ENCODE measurements at places on chromosomes 7 and 10.

- DNase-seq: no peak
These were observed 43.0 kb downstream of the SUFU start for GRCh38 chr10:102546606-102547320.

- DNase-seq: no peak
These were observed 13.7 kb downstream of the AGR2 start for GRCh38 chr7:16791071-16791470.

GRCh38 chr10:50291261-50291850, 40.0 kb upstream of the ASAH2 start:
- no peak for DNase-seq

GRCh38 chr10:73357821-73358220, 843 bp downstream of the CFAP70 start:
- DNase-seq: no peak

- no peak for DNase-seq
These were observed 6.5 kb downstream of the RGS10 start for GRCh38 chr10:119535837-119536507.

GRCh38 chr10:100153239-100153825, 32.5 kb downstream of the ERLIN1 start:
- DNase-seq: no peak

DNA sequence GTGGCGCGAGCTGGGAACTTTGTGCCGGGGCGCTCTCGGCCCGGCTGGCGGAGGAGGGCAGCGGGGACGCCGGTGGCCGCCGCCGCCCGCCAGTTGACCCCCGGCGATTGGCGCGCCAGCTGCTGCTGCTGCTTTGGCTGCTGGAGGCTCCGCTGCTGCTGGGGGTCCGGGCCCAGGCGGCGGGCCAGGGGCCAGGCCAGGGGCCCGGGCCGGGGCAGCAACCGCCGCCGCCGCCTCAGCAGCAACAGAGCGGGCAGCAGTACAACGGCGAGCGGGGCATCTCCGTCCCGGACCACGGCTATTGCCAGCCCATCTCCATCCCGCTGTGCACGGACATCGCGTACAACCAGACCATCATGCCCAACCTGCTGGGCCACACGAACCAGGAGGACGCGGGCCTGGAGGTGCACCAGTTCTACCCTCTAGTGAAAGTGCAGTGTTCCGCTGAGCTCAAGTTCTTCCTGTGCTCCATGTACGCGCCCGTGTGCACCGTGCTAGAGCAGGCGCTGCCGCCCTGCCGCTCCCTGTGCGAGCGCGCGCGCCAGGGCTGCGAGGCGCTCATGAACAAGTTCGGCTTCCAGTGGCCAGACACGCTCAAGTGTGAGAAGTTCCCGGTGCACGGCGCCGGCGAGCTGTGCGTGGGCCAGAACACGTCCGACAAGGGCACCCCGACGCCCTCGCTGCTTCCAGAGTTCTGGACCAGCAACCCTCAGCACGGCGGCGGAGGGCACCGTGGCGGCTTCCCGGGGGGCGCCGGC, 870 bp downstream of the FZD1 start:
- DNase-seq: no peak

GRCh38 chr10:95793401-95794045, 37.6 kb downstream of the ENTPD1 start:
- DNase-seq: no peak

GRCh38 chr10:59434463-59435321, 72.3 kb upstream of the FAM13C start:
- DNase-seq: no peak

DNA sequence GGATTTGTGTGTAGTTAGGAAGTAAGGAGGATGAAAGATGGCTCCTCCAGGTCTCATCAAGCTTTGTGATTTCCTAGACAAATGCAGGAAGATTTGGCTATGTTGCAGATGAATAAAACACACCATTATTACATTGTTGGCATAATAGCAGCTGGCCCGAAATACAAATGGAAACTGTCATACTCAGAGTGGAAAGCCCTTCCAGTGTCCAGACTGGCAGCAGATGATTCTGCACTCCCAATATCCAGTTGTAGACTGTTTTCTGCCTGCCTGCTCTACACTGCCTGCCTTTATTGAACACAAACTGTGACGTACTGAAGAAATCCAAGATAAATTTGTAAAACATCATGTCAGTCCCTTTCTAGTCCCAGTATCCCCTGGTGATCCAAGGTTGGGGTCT, 99.7 kb upstream of the FZD1 start:
- no peak for DNase-seq

- DNase-seq: no peak
These were observed 24.5 kb upstream of the GTF2IRD1 start for GRCh38 chr7:74429153-74429747.

DNA sequence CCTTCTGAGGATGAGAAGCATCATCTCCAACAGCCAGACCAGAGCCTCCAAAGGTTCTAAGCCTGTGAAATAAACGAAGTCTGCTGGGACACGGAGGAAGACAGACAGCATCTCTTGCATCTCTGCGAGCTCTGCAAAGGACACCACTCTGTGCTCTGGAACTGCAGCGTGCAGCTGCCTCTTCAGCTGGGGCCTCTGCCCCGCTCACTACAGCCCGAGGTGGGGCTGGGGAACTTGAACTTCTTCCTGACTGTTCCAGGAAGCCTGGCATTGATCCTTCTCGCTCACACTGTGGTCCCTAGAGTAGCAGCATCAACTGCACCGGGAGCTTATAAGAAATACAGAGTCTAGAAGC, 163.3 kb downstream of the USP6NL start:
- DNase-seq: no peak

GRCh38 chr7:150958062-150958552, 20.0 kb downstream of the KCNH2 start:
- DNase-seq: no peak

DNA sequence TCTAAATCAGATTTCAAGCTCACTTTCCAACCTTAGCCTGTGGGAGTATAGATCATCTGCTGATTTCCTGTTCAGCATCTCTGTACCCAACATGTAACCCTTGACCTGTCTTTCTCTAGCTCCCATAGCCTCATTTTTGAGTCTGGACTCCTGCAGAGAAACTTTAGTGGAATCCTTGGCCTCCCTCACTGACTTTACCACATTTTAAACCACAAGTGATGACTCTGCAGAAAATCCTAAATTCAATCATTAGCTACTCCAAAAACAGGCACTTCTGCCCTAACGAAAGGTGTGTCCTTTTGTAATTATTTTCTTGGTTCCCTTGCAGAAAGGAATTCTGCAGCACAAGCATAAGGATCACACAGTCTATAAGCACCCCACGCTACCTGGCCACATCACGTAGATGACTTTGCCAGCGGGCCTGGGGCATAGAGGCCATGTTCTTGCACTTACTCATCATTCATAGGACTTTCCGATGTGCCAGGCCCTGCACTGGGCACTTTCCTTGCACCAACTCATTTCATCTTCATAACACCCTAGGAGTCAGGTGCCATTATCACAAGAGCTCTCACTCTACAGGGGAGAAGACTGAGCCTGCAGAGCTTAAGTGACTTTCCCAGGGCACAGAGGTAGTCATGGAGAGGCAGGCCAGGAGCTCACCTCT, 57.2 kb upstream of the OPALIN start:
- DNase-seq: no peak

- DNase-seq: no peak
These were observed 176.6 kb downstream of the GALNT11 start for GRCh38 chr7:152202056-152202455.

GRCh38 chr7:48094861-48095293, 5.8 kb downstream of the UPP1 start:
- DNase-seq: no peak

- DNase-seq: no peak
These were observed 14.6 kb upstream of the RPEL1 start for GRCh38 chr10:103231047-103231551.

DNA sequence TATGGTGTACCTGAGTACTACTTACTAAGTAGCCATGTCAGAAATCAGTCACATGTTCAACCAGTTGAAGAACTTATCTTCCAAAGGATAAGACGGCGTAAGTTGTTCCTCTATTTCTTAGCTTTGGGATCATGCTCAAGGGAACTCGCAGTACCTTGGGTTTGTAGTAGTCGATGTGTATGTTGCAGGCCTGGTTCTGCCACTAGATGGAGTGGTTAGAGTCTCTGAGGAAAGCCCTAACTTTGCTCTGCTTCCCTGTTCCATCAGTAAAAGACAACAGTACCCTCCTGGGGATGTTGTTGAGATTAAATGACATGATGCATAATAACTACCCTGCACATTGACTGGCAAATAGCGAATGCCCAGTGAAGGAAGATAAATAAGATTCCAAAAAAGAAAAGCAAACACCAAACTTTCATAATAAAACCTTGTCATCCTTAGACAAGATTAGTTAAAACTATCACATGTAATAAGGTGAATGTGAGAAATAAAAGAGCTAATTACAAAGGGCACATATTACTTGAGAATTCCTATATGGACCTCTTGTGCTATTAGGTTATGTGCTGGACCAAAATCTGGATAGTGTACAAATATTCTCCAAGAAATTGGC, 165.9 kb downstream of the ABCA13 start:
- no peak for DNase-seq

DNA sequence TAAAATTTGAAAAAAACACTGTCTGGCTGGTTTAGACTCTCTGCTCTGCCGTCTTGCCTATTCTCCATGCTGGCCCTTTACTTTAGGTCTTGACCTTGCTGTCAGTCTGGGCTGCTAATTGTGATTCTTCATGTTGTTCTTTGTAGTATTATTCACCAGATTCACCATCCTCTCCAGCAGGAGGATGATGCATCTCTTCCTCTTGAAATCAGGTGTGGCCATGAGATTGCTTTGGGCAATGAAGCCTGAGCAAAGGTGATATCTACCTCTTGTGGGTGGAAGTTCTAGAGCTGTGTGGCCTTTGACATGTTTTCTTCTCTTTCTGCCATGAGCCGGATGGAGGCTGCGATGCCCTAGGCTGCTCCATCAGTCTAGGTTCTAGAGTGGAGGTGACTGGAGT, 51.3 kb upstream of the ITPRID1 start:
- DNase-seq: no peak

DNA sequence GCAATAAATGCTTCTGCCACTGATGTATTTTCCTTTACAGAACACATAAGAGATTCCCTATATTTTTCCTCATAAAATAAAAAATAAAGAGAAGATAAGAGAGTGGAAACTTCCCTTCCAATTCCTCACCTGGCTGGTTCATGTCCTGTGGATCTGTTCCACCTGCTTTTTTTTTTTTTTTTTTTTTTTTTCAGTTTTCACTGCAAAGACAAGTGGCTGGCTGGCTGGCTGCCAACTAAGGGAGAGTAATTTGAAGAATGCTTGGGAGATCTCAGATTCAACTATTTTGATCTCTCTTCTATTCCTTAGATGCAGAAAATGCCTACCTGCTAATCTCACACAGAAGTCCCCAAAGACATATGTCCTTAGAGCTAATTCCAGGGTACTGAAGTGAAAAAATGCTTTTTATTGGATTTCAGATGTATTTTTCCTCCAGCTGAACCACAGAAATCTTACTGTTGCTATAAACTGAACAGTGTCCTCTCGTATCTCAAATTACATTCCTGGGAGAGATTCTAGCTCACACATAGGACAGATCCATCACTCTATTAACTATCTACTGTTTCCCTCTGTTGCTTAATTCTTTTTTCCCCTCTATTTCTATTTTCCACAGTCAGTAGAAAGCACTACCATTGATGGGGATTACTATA, 120.8 kb downstream of the NRCAM start:
- no peak for DNase-seq

DNA sequence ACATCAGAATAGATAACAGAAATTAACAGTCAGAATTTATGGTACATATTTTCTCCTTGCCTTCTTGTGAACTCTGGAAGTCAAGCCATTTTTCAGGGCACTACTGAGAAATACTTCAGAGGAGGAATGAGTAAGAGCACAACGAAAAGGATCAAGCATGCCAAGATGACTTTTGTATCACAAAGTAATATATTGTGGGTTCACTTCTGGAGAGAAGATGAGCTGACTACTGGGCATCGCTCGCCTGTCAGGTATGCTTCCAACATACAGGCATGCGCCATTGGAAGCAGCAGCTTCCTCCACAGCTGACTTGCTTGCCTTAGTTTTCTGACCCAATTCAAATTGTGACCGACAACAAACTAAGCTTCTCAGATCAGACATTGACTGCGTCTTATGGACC, 137.3 kb downstream of the VTI1A start:
- DNase-seq: no peak

GRCh38 chr10:129626796-129627435, 159.9 kb downstream of the MGMT start:
- no peak for DNase-seq

GRCh38 chr7:95052566-95053094, 145.2 kb downstream of the PPP1R9A start:
- no peak for DNase-seq

- DNase-seq: no peak
These were observed 105.1 kb upstream of the SORCS1 start for GRCh38 chr10:107269626-107270025.

GRCh38 chr10:46522295-46523118, 34.0 kb downstream of the GPRIN2 start:
- no peak for DNase-seq

- no peak for DNase-seq
These were observed 59.1 kb downstream of the JAZF1 start for GRCh38 chr7:28121496-28121895.

- no peak for DNase-seq
These were observed 33.8 kb upstream of the MNX1 start for GRCh38 chr7:157044147-157044687.

DNA sequence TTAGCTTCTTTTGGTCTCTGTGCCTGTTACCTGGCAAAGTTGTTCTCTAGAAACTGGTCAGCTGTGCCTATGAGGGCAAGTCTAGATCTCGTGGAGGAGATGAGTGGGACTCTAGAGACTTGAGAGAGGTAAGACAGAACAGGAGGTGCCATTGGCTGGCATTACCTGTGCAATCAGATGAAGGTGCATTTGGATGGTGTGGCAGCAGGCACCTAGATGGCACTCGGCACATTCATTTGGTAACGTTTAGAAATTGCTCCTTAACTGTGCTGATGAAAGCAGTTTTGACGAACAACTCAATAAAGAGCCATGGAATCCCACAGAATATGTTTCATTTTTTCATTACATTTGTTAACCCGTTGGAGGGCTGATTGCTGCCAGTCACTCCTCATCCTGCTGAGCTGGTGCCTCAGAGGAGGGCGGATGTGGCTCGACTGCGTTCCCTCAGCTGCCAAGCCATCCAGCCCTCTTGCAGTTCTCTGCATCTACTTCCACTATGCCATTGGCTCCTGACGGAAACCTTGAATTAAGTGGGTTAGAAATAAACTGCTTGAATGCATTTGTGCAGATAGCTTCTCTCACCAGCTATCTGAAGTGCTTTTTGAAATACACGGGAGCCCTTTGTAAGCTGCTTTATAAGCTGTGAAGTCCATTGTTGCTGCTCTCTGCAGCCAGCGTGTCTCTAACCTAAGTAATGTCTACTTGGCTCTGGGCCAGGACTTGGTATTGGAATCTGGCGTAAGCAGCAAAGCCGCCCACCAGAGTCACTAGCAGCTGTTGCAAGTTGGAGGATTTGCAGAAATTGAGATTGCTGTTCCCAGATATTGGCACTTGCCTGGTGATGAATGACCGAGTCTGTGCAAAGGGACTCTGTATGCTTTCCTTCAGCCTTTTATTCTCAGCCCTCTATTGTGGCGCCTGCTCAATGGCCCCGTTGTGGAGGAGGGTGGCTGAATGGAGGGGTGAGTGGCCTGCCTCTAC, 87.4 kb downstream of the LRRC4 start:
- no peak for DNase-seq

Measured in activated naive CD4-positive, alpha-beta T cell (primary cell).